HL-60 (cell line): ENCODE measurements at places on chromosomes 16 and 17.

GRCh38 chr16:8851761-8852403 is 16.9 kb downstream of the CARHSP1 start:
- DNase-seq, result no peak

GRCh38 chr16:1701216-1701878 is 4.6 kb upstream of the MAPK8IP3 start:
- no peak for DNase-seq

- no peak for DNase-seq
Observed at GRCh38 chr17:1648173-1648962, 1.3 kb downstream of the RILP start.

DNA sequence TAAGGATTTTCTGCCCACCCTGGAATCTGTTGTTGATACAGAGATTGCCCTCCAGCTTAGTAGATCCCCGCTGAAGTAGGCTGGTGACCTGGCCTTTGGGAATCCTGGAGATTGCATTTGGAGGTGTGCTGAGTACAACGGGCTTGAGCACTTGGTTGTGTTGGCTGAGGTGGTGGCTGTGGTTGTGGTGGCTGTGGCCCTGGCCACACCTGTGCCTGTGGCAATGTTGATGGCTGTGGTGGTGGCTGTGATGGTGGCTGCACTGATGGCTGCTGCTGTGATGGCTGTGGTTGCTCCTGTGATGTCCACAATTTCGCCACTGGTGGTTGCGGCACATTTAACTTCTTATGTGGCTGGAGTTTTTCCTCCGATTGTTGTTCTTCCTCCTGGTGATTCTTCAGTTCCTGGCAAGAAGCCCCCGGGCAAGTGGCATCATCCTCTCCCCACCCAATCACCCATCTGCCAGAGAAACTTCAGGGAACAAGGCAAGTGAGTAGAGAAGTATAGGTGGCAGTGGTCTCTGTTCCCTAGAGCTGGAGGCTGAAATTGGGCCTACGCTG is 4.2 kb downstream of the CCDC200 start:
- DNase-seq, result no peak

GRCh38 chr17:39079836-39080235 is 71.6 kb downstream of the PLXDC1 start:
- no peak for DNase-seq

GRCh38 chr17:48513097-48513496 is 17.7 kb downstream of the HOXB1 start:
- DNase-seq, result no peak

- no peak for DNase-seq
Observed at GRCh38 chr17:68700421-68700820, 99.3 kb upstream of the FAM20A start.

- no peak for DNase-seq
Observed at GRCh38 chr17:56909742-56910508, 3.9 kb downstream of the TRIM25 start.

DNA sequence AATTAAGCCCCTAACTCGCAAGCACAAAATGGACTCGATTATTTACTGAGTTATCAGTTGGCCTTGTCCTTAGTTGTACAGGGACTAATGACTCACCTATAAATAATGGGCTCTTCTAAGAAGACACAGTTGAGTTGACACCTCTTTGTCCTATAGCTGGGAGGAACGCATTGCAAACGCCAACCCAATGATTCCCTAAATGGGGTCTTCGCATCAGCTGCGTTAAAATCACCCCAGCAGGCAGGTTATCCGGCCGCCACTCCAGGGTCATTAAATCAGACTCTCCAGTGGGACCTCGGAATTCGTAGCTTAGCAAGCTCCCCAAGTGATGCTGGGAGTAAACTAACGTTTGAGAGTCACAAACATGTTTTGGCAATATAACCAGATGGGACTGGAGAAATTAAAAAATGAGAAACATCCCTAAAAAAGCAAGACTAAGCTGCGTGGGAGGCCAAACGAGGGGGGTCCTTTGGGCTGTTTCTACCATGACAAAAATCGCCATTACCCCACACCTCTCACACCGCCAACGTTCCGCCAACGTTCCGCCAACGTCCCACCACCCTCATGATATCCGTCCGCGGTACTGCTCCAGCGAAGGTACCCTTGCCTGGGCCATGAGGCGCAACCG is 932 bp upstream of the NFE2L1 start:
- no peak for DNase-seq

DNA sequence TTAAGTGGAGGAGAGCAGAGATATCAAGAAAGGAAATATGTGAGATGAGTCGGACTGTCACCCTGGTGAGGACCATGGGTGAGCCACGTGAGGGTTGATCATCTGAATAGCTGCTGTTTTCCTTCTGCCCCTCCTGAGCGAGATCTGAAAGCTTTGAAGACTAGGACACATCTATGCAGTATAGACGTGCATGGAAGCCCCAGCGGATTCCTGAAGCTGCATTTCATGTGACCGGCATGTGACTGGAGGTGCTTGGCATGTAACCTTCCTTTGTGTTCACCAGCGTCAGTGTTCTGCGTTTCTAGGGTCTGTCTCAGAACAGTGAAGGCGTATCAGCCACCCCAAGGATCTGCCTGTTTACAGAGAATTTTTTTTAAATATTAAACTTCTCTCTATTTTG is 75.1 kb downstream of the MSI2 start:
- no peak for DNase-seq

- DNase-seq, result peak; percentile 74
Observed at GRCh38 chr17:41919840-41920579, 1.3 kb upstream of the ACLY start.

GRCh38 chr17:16652847-16653366 is 743 bp downstream of the ZNF624 start:
- DNase-seq, result peak; percentile 0

DNA sequence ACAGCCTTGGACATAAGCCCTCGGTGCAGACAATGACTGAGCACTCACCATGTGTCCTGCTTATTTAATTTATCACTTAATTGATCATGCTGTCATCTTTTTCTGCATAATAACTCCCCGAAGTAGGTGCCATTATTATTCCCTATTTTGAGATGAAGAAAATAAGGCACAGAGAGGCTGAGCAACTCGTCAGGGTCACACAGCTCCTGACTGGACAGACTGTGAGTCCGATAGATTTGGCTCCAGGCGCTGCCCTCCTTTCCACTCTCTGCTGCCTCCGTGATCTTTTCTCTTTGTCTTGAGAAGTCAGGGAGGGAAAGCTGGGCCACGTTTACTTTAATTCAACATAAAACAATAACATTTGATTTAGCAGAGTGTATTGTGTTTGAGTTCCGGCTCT is 19.0 kb upstream of the N4BP1 start:
- DNase-seq, result no peak

GRCh38 chr17:53630115-53630514 is 192.6 kb upstream of the KIF2B start:
- no peak for DNase-seq

- no peak for DNase-seq
Observed at GRCh38 chr17:34673995-34674890, 94.9 kb downstream of the TMEM132E start.

- DNase-seq, result no peak
Observed at GRCh38 chr16:13816701-13817100, 103.3 kb upstream of the ERCC4 start.

- no peak for DNase-seq
Observed at GRCh38 chr16:7497691-7498090, 165.0 kb downstream of the RBFOX1 start.

DNA sequence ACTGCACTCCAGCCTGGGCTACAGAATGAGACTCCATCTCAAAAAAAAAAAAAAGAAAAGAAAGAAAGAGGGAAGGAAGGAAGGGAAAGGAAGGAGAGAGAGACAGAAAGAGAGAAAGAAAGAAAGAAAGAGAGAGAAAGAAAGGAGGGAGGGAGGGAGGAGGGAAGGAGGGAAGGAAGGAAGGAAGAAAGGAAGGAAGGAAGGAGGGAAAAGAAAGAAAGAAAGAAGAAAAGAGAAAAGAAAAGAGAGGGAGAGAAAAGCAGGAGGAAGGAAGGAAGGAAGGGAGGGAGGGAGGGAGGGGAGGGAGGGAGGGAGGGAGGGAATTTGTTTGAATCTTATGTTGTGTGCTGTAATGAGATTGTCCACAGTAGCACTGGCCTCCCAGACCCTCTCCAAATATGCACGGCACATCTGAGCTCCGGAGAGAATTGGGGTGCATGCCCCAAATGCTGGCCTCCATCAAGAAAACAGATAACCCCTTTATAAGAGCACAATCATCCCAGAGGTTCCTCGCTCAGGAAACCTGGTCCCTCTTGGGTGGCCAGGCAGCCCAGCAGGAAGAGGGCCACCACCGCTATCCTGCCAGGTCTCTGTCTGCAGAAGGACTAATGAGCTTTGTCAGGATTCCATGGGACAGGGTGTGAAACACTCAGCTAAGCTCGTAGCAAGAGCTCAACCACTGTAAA is 8.8 kb upstream of the EIF1 start:
- DNase-seq, result no peak

- no peak for DNase-seq
Observed at GRCh38 chr17:45742251-45742650, 41.9 kb upstream of the CRHR1 start.

GRCh38 chr16:79076047-79076767 is 524.3 kb downstream of the MAF start:
- DNase-seq, result no peak

DNA sequence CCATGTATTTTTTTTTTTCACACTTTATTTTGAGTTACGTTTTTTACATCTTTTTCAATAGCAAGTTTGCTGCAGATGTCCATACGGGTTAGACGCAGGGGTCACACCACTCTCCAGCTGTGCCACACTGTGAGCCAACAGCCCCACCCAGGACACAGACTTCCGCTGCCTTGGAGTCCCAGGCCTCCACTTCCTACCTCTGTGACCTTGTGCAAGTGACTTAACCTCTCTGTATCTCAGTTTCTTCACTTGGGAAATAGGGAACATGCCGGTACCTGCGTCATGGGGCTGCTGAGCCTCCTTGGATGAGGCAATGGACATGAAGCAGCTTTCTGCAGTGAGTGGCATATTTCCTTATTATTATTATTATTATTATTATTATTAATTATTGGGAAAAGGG is 3.3 kb upstream of the PITPNA start:
- DNase-seq, result peak; percentile 48

DNA sequence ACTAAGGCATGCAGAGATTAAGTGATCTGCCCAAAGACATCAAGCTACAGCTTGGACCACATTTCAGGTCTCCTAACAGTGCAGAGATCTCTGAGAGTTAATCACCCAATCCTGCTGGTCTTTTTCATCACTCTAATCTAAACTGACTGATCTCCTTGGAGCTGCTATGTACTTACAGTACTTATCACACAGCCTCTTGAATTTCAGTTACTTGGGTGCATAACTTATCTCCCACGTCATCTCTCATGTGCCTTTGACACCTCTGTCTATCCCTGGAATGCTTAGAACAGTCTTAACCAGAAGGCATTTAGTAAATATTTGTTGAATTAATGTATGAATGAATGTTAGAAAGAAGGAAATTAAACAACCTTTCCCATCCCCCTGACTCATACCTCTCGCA is 139.0 kb downstream of the SNX11 start:
- DNase-seq, result no peak

DNA sequence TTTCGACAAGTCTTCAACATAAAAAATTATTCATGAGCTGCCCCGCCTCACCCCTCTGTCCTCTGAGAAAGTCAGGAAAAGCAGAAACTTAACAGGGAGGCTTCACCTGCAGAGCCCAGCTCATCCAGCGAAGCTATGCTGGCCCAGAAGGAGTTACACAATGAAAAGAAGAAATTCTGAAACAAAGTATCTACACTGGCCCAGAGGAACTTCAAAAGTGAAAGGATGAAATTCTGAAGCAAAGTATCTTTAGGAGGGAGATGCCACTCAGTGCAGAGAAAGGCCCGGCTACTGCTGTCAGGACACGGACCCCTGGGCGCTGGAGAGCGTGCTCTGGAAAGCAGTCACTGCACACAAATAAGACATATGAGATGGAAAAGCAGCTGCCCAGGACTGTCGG is 1.6 kb downstream of the GALNS start:
- no peak for DNase-seq

DNA sequence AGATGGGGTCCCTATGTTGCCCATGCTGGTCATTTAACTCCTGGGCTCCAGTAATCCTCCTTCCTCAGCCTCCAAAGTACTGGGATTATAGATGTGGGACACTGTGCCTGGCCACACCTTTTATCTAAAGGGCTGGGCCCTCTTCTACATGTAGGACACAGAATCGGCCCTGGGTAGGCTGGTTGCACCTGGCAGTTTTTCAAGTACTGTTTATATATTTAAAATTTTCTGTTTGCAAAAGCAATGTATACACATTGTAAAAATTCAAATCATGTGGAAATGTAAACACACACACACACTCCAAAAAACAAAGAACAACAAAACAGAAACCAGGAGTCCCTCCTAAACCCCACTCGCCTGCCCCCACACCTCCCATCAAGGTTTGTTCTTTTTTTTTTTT is 28.1 kb upstream of the SIAH1 start:
- no peak for DNase-seq

- no peak for DNase-seq
Observed at GRCh38 chr17:80478487-80479245, 2.3 kb upstream of the NPTX1 start.

GRCh38 chr17:29140051-29140621 is 40.1 kb downstream of the MYO18A start:
- peak; percentile 93 for DNase-seq

GRCh38 chr16:87830673-87831420 is 38.5 kb downstream of the SLC7A5 start:
- DNase-seq, result no peak

DNA sequence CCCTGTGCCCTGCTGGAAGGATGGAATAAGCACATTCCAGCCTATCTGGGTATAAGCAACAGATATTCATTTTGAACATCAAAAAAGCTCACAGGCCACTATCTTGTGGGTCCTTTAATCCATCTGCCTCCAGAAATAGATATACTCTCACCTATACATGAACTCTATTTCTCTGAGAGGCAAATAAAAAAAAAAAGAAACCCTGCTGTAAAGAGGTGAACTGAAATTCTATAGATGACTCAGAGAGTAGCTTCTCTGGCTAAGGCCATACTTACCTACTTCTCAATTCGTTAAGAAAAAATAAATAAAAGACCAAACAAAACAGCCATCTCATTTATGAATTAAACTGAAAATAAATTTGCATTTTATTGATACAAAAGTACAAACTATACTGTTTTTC is 86.3 kb downstream of the DYNLRB2 start:
- no peak for DNase-seq

- no peak for DNase-seq
Observed at GRCh38 chr16:76294396-76295214, 17.4 kb downstream of the CNTNAP4 start.

GRCh38 chr17:48357779-48358602 is 72.0 kb downstream of the SKAP1 start:
- no peak for DNase-seq
